ENCODE measurements at places on chromosomes 5 and 9.

- DNase-seq, result no peak
Observed at GRCh38 chr9:21160178-21160577, 6.3 kb downstream of the IFNA21 start.

- DNase-seq, result peak; percentile 91
Observed at GRCh38 chr9:128341435-128341849, 1.1 kb downstream of the SLC27A4 start.

GRCh38 chr5:14807471-14807870 lies 64.1 kb downstream of the ANKH start:
- no peak for DNase-seq

DNA sequence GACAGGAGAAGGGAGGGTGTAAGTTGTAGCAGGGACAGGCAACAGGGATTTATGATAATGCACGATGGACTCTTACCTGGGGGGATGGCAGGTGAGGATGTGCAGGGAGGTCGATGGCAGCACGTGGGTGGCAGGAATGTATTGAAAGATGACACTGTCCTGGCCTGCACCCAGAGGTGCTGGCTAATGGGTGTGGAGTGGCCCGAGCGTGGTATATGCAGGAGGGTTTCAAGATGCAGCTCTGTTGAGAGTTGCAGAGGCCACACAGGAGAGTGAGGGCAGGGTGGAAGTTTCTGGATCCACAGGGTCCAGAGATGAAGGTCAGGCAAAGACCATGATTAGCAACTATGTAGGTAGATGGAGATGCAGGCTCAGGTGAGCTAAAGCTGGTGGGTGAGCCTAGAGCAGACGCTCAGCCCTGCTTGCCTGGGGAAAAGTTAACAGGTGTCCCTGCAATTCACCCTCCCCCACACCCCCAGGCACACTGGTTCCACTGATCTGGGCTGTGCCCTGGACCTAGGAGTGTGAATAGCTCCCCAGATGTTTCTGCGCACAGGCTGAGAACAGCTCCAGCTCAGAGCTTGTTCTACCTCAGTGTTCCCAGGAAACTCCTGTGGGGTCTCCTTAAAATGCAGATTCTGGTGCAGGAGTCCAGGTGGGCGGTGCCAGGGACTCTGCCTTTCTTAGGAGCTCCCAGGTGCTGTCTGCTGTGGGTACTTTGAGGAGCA lies 21.5 kb upstream of the S1PR3 start:
- DNase-seq, result no peak

GRCh38 chr9:80465556-80465955 lies 893.8 kb downstream of the TLE4 start:
- no peak for DNase-seq

DNA sequence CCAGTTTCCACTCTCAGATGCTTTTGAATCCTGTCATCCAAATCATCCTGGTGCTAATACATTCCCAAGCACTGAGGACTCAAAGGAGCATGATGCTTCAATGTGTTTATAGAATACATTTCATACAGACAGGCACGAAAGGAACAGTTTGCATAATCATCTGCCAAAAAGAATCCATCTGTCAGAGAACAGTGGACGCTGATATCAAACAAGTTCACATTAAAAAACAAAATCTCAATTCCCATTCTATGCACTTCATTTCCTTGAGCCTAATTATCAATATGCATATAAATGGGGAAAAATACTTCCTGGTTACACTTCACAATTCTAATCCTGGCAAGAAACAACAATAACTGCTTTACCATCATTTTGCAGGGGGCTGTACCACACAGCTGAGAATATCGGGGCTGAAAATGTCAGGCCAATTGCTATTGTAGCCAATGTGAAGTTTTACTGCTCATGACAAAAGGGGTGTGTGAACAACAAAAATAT lies 125.5 kb upstream of the FAM174A start:
- DNase-seq, result no peak

DNA sequence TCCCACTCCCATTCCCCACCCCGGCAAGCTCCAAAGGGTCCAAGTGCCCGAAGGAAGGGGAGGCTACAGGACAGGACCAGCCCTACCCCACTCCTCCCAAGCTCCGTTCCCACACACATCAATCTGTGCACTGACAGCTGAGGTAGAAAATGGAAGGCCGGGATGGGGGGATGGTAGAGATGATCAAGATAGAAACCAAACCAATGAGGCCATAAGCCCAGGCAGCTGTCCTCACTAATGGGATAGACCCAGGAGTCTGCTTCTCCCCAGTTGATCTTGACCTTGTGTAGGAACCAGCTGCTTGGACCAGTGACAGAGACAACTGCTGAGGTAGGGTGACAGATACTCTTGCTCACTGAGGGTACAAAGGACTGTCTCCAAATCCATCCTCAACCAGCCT lies 38.6 kb downstream of the B4GALT1 start:
- DNase-seq, result no peak

GRCh38 chr5:144276034-144276822 lies 105.6 kb downstream of the KCTD16 start:
- no peak for DNase-seq

DNA sequence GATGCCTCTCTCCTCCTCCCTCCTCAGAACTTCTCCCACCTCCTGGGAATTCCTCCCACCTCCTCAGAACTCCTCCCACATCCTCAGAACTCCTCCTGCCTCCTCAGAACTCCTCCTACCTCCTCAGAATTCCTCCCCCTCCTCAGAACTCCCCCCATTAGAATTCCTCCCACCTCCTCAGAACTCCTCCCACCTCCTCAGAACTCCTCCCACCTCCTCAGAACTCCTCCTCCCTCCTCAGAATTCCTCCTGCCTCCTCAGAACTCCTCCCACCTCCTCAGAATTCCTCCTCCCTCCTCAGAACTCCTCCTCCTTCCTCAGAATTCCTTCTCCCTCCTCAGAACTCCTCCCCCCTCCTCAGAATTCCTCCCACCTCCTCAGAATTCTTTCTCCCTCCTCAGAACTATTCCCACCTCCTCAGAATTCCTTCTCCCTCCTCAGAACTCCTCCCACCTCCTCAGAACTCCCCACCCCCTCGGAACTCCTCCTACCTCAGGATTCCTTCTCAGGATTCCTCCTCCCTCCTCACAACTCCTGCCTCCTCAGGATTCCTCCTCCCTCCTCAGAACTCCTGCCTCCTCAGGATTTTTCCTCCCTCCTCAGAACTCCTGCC lies 23.9 kb downstream of the SLC46A2 start:
- DNase-seq, result no peak

DNA sequence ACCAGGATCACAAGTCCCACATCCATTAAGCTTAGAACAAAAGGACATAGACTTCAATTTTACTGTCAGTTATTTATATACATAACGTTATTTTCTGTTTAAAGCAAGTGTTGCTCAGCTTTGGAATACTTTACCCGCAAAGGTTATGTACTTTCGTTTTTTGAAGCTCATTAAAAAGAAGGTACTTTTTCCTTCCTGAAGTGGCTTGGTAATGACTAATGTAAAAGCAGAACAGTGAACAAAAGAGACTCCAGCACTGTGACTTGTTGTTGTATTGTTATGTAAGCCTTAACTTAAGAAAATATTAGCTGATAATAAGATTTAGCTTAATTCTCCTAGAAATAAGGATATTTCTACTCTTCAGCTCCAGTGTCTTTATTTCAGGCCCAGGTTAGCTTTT lies 97.3 kb upstream of the SLCO6A1 start:
- no peak for DNase-seq

DNA sequence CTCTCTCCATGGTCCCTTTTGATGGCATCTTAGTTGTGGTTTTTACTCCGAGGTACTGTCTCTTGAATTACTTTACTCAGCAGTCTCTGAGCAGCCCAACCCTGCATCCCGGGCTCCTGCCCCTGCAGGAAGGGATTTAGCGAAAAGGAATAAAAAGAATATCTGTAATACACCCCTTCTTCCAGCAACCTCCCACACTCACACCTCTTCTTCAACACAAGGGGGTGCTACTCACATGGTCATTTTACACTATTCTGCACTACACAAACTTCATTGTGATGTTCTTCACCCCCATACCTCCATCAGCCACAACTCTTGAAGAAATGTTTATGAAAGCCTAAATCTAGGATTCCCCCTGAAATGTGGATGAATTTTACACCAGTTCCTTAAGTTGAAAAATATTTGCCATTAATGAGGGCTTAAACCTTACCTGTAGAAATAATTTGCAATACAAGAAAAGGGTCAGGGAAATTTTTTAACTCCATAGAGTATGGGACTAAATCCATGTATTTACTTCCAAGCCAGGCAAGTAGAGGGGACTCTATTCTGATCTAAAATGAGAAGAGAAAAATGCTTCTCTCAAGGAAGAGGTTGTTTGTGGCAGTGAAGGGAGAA lies 26.0 kb downstream of the TPD52L3 start:
- peak; percentile 32 for DNase-seq

DNA sequence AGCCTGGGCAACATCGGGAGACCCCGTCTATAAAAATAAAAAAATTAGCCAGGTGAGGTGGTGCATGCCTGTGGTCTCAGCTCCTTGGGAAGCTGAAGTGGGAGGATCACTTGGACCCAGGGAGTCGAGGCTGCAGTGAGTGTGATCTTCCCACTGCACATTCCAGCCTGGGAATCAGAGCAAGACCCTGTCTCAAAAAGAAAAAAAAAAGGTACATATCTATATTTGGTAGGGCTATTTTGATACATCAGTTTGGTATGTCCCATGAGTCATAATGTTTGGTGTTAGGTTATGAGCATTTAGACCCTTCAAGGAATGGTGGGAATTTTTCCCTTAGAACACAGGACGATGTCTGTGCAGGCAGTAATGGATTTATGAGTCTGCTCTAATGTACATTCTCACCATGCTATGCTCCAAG lies 55.3 kb upstream of the POU4F3 start:
- no peak for DNase-seq

DNA sequence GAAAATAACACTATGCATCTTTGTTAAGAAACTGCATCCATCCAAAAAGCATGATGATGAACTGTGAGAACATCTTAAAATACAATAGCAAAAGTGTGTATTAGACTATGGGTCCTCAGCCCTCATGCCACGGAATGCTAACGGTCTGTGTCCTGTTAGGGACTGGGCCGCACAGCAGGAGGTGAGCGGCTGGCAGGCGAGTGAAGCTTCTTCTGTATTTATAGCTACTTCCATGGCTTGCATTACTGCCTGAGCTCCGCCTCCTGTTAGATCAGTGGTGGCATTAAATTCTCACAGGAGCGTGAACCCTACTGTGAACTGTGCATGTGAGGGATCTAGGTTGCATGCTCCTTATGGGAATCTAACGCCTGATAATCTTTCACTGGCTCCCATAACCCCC lies 129.8 kb downstream of the NXNL2 start:
- DNase-seq, result no peak

DNA sequence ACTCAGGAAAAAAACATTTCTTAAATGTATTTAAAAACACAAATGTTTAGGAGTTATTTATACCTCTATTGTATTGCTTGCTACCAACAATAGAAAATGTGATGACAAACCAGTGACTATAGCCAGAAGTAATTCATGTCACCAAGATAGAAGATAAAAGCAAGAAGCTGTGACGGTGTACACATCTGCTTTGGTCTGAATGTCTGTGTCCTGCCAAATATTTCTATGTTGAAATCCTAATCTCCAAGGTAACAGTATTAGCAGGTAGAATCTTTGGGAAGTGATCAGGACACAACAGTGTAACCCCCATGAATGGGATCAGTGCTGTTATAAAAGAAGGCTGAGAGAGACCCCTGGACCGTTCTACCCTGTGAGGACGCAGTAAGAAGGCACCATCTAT lies 74.7 kb downstream of the CEMIP2 start:
- no peak for DNase-seq

DNA sequence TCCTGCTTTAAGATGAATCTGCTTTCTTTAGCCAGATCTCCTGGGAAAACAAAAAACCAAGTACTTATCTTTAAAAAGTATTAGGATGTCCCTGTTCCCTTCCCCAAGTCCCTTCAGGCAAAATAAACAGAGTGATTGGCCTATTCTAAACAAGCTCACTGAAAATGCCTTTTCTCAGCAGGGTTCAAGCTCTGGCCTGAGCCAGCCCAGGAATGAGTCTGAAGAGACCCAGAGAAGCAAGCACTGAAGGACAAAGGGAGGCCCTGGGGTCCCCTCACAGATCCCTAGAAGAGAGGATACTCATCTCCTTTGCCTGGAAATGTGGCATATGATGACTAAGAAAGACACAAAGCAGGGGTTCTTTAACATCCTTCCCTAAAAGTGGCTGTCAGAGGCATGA lies 66.8 kb upstream of the MAP1B start:
- DNase-seq, result no peak

GRCh38 chr9:121325387-121325786 lies 44.7 kb downstream of the STOM start:
- no peak for DNase-seq

GRCh38 chr9:75591972-75592371 lies 298.5 kb upstream of the PCSK5 start:
- DNase-seq, result no peak

- DNase-seq, result no peak
Observed at GRCh38 chr9:133715866-133716563, 22.1 kb downstream of the SARDH start.

- no peak for DNase-seq
Observed at GRCh38 chr9:89502038-89502601, 4.2 kb upstream of the SEMA4D start.

DNA sequence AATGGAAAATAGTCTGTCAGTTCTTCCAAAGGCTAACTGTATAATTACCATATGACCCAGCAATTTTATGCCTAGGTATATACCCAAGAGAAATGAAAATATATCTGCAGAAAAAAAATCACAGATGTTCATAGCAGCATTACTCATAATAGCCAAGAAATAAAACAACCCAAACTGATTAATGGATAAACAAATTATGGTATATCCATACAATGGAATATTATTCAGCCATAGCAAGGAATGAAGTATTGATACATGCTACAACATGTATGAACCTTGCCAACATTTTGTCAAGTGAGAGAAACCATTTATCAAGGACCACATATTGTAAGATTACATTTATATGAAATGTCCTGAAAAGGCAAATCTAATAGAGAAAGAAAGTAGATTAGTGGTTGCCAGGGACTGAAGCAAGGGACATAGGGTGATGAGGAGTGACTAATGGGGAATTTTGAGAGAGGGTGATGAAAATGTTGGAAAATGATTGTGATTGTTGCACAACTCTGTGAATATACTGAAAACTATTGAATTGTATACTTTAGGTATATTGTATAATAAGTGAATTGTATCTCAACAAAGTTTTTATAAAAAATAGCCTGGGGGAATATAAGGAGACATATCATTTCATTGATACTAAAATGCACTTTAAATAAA lies 114.4 kb downstream of the PBX3 start:
- DNase-seq, result no peak

DNA sequence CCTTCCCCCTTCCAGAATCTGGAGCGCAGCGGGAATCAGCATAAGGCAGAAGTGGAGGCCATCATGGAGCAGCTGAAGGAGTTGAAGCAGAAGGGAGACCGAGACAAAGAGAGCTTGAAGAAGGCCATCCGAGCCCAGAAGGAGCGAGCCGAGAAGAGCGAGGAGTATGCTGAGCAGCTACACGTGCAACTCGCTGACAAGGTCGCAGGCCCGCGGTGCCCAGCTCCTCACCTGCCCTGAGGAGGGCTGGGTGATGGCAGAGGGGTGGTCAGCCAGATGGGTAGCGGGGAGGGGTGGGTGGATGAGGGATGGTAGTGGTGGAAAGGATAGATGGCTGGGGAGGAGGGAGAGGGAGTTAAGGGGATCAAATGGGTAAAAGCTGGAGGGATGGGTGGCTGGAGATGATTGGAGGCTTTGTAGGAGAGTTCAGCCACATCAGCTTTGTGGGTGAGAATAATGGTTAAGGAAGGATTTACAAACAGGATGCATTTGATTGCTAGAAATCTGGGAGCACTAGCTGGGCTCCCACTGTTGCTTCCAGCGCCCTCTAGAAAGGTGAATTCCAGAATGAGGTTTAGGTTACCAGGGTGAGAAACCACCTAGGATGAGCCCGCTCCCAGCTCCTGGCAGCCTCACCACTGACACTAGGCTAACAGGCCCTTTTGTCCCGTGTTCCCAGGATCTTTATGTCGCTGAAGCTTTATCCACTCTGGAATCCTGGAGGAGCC lies 19.7 kb upstream of the GLE1 start:
- no peak for DNase-seq

Measured in HuH-7.5 (cell line).